ENCODE measurements at places on chromosomes 2 and 18. TPM values are rescaled to one million over a fixed set of nuclear protein-coding genes. Genes with fewer than 3 reads are reported as not detected.

- no peak for DNase-seq
Measured at GRCh38 chr2:121033461-121033996, 251.5 kb downstream of the TFCP2L1 start.

DNA sequence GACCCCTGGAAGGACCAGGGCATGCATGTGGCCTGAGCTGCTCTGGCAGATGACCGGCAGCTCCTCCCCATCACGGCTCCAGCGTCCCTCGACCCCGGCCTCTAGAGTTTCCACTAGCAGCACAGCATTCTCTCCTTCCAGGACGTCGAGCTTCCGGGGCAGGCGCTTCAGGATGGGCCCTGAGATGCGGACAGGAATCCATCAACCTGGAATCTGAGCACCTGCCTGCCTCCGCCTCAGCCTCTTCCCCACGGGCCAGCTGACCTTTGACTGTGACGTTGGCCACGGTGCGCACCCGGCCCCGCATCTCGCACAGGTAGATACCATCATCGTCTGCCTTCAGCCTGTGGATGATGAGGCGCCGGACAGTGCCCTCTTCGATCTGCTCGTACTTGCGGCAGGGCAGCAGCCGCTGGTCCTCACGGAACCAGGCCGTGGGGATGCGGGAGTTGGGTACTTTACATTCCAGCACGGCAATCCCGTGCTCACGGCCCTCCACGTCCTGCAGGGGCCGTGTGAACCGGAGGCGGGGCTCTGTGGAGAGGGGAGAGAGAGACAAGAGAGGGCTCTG is 3.5 kb downstream of the OBSL1 start:
- DNase-seq: peak; percentile 56

DNA sequence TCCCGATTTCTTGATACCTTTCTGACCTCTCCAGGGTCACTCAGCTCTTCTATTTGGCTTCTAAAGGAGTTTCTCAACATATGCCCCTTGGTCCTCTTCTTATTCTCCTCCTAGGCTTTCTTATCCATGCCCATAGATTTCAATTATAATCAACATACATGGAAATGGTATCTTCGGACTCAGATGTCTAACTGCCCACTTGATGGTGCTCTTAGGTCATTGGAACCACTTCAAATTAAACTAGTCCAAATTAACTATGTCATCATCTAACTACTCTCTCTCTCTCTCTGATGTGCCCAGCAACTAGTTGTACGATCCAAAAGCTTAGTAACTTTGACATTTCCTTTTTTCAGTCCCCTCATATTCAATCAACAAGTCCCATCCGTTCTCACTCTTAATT is 43.2 kb upstream of the GPR75 start:
- DNase-seq: no peak

DNA sequence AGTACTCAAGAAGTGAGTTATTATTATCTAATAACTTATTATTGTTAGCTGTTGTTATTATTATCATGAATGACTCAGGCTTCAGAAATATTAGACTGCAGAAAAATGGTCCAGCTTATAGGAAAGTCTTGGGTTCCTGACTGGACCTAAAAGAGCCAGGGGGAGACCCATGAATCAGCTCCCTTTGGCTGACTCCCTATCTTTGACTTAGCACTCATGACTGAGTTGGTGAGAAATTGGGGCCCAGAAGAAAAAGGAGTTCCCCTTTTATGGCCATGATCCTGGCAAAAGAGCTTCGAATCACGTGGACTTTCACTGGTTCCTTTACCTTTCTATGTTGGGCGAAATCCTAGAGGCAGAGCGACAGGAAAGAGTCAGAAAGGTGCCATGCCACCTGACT is 145.8 kb downstream of the MYO3B start:
- no peak for DNase-seq

The SPP2 gene
- total RNA-seq: not detected

DNA sequence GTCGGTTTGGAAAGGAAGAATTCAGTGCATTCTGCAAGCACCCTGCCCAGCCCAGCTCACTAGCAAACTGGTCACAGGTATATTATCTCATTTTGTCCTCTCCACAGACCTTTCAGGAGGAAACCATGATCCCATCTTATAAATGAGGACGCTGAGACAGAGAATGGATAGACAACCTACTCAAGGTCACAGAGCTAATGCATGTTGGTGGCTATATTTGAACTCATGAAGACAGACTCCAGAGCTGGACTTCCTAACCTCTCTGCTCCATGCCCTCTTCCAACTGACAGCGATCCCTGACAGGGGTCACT is 29.5 kb downstream of the SERPINB5 start:
- no peak for DNase-seq

- no peak for DNase-seq
Measured at GRCh38 chr2:191311627-191312026, 66.4 kb downstream of the MYO1B start.

- DNase-seq: no peak
Measured at GRCh38 chr2:9467687-9468086, 6.7 kb upstream of the IAH1 start.

The PHLPP1 gene
- 29.2 TPM for total RNA-seq

DNA sequence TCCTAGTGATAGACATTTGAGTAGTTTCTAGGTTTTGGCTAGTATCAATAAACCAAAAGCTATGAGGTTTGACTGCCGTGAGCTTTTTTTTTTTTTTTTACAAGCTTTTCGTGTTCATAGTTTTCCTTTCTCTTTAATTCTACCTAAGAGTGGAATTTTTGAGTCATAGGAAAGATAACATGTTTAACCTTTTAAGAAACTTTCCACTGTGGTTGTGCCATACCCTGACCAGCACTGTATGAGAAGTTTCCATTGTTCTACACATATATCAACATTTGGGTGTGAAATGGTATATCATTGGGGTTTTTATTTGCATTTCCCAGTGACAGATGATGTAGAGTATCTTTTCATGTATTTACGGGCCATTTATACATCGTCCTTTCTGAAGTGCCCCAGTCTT is 31.7 kb downstream of the UBE2F start:
- no peak for DNase-seq

DNA sequence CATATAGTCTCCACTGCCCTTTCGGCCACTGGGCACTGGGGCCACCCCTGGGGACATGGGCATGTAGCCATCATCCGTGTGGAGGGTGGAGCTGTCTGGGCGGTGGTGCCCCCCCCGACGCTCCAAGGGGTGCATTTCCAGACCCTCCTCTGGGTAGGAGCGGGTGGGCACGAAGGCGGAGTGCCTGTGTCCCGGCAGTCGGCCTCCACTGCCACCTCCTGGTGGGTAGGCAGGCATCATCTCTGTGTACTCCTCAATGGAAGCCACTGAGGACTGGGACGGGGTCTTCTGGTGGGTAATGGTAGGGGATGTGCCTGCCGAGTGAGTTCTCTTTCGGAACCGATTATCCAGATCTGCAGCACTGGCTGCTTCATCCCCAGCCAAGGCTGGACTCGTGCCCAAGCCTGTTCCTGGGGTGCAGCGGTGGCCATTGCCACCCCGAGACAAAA is 2.8 kb downstream of the IRS1 start:
- peak; percentile 66 for DNase-seq

DNA sequence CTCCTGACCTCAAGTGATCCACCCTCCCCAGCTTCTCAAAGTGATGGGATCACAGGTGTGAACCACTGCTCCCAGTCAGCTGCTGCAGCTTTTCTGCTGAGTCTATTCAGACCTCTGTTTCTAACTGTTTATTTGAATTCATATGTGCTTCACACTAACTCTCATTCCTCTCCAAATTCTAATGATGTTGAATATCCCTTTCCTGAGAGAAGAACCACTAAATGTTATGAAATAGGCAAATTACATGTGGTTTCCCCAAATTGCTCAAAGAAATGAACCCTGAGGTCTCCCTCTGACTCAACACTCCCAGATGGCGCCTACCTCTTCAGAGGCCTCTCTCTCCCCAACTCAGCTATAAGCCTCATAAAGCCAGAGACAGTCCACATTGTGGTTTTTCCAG is 98.6 kb downstream of the IRS1 start:
- no peak for DNase-seq

DNA sequence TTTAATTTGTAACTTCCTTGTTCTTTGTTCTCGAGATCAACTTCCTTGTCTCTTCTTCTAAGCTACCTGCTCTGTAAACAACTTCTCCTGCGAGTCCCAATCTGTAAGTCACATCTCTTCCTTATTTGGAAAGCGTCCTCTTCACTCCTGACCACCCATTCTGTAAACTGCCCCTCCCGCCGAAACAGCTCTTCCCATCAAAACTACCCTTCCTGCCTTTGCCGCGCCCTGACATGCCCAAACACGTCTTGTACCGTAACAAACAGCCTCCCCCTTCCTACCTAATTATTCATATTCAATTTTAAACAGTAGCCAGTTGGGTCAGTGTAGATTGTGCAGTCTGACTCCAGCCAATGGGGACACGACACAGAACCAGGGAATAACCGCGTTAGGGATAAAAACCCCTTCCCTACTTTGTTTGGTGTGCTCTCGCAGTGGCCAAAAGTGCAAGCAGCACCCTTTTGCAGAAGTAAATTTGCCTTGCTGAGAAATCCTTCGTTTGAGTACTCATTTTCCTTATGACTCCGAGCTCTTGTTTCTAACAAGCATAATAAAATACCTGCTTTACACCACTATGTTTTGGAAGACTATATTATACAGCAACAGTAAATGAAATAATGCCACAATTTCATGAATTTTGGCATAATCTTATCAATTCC is 39.8 kb downstream of the PIAS2 start:
- DNase-seq: no peak

GRCh38 chr2:48961009-48961408 is 193.3 kb downstream of the FSHR start:
- DNase-seq: no peak

DNA sequence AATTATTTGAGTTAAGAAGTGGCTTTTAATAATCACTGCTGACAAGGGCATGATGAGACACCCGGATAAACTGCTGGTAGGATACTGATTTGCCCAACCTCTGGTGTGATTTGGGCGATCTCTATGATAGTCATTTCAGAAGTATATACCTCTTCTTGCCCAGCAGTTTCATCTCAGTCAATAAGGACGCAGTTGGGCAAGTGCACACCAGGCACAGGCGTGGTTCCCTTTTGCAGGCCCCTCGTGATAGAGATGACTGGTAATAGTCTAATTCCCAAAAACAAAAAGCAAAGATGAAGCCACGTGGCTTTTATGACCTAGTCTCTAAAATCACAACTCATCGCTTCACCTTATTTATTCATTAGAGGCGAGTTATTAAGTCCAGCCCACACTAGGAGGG is 246.4 kb downstream of the PRKCE start:
- no peak for DNase-seq

GRCh38 chr2:7607441-7608173 is 690.4 kb downstream of the RNF144A start:
- no peak for DNase-seq

DNA sequence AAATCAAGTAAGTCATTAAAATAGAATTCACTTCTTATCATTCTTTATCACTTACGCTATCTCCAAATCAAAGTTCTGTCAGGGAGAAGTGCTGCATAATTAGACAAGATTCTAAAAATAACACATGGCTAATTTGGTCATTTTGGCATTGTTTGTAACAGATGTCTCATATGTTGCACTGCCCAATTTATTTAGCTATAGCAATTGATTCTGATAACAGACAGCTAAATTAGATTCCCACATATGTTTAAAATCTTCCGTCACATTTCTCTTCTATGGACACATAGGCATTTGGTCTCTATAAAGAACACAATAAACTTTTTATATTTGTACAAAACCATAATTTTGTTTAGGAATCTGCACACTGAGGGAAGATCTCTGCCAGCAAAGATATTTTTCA is 644.5 kb upstream of the VRK2 start:
- no peak for DNase-seq

The RGPD5 gene
- 18.6 TPM for total RNA-seq

GRCh38 chr2:236177604-236177966 is 9.4 kb upstream of the GBX2 start:
- DNase-seq: peak; percentile 94

DNA sequence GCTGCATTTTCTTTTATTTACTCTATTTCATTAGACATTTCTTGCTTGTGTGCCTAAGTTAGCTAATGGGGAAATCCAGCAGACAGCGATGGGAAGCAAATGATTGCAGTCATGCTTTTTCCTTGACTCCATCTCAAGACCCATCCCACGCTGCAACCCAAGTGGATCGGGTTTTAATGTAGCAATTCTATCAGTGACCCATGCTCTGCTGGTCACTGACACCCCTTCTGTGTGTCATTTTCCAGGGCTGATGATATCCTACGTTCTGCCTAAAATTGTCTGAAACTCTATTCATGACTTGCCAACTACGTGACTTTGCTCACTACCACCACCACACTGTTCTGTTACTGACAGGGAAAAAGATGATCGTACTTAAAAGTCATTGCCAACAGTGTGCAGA is 129.8 kb downstream of the CCBE1 start:
- no peak for DNase-seq

DNA sequence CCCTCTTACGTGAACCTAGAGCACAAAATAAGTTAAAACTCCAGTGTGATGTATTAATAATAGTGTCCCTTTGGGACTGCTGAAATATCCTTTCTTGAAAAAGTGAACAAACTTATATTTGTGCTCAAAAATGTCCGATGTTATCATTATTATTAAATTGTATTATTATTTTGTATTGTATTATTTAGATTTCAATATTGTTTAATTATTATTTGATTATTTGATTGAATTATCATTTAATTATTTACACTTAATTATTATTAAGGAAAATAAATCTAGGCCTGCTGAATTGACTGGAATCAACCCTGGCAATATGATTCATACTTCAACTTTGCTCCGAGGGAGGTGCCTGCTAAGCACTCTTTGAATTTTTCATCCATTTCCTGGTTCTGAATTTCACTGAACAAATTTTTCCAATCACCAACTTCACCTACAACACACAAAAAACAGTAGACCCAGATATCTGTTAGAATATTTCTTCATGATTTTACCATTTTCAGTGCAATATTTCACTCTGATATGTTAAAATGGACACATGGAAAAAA is 10.9 kb upstream of the EIF2AK2 start:
- DNase-seq: no peak

GRCh38 chr2:45820048-45820447 is 168.6 kb downstream of the PRKCE start:
- DNase-seq: no peak

The SERPINB7 gene
- total RNA-seq: not detected

GRCh38 chr2:176931588-176932563 is 280.7 kb upstream of the HNRNPA3 start:
- no peak for DNase-seq

- DNase-seq: no peak
Measured at GRCh38 chr18:32761231-32761630, 11.6 kb downstream of the KLHL14 start.

DNA sequence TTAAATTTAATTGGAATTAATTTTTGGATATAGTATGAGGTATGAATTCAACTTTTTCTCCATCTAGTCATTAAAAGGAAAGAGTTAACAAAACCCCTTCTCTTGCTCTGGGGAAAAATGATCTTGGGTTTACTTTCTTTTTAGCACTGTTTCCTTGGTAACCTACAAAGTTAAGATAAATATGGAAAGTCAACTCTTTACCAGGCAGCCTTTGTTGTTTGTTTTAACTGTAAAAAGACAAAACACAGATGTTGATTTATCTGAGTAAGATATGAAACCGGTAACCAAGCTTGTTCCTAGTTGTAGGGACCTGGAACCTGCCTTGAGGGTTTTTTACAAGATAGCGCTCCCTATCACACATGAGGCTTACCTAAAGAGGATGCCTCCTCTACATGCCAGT is 10.1 kb upstream of the SANBR start:
- DNase-seq: no peak

The MERTK gene
- 8.3 TPM for total RNA-seq

GRCh38 chr2:157075924-157076323 is 181.6 kb upstream of the GALNT5 start:
- DNase-seq: no peak

GRCh38 chr18:33828949-33829348 is 250.9 kb downstream of the ASXL3 start:
- no peak for DNase-seq

- no peak for DNase-seq
Measured at GRCh38 chr18:34921811-34922385, 119.3 kb upstream of the MAPRE2 start.

All from H7 (cell line).